ENCODE measurements at places on chromosomes 11 and 22.

DNA sequence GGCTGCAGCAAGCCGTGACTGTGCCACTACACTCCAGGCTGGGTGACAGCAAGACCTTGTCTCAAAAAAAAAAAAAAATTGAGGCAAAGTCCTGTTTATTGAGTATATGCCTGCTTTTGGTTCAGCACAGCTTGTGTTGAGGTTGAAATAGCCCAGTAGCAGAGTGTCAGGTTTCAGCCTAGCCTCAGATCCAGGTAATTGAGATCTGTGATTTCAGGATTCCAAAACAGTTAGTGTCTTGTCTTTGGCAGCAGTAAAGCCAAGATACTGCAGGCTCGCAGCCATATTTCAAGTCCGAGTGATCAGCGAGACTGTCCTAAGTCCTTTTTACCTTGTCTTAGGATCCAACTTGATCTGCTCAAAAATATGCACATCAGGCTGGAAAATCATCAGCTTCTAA, 27.0 kb downstream of the CUL5 start:
- peak; percentile 14 for DNase-seq

DNA sequence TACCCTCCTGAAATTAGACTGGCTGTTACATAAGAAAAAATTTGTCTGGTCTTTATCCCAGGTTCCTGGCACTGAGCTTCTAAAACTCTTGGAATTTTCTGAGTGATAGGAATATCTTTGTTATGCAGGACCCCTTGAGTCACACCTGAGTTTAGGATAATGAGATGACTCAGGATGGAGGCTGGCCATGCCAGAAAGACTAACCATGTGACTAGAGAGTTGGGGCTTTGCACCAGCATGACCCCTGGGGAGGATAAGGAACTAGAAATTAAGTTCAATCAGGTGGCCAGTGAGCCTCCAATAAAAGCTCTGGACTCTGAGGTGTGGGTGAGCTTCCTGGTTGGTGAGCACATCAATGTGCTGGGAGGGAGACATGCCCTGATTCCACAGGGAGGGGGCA, 88.1 kb downstream of the XRRA1 start:
- DNase-seq: no peak

GRCh38 chr11:3824714-3825472, 15.9 kb downstream of the RHOG start:
- peak; percentile 52 for DNase-seq

GRCh38 chr11:67504005-67504949, 886 bp downstream of the PITPNM1 start:
- DNase-seq: peak; percentile 38

DNA sequence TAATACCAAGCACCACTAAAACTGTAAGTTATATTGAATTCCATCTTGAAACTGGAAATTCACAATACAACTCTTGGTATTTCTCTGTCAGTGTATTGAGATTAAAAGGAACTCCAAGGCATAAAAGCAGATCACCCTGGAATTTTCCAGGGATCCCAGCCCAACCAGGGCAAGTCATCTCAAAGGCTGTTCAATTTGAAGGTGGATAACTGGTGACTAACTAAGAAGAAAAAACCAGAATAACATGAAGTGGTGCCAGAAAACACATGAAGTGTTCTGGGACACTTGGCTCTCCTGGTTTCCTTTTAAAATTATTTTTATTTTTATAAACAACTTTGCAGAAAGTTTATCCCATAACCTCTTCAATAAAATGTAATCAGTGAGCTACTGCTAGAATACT, 7.8 kb upstream of the BMAL1 start:
- DNase-seq: peak; percentile 48

DNA sequence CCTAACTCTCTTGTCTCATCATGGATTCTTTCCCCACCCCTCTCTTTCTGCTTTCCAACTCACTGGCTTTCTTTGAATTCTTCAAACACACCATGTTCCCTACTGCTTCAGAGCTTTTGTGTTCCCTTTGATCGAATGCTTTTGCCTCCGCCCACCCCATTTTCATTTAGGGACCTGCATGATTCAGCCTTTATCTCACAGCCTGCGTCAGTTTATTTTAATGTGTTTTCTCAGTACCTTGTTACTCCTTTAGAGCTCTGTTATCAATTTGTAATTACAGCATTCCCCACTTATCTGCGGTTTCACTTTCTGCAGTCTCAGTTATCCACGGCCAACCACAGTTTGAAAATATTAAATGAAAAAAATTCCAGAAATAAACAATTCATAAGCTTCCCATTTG, 451.3 kb downstream of the METTL15 start:
- peak; percentile 36 for DNase-seq

DNA sequence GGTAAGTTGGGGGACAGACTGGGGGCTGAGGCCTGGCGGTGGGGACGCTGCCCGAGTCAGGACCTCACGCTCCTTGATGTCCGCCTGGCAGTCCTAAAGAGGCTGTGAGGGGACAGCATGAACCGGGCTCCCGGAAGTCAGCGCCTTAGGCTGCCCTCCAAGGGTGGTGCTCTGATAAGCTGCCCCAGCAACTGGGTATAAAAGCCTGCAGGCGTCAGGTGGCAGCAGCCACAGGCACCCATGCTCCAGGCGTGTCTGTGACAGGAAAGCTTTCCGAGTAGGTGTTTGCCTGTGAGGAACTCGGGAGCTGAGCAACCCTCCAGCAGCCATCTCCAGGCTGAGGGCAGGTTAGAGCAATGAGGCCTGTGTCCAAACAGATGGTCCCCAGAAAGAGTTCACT, 53.0 kb downstream of the ST3GAL4 start:
- DNase-seq: no peak

- DNase-seq: no peak
Measured at GRCh38 chr11:60124802-60125432, 36.5 kb downstream of the MS4A2 start.

- peak; percentile 12 for DNase-seq
Measured at GRCh38 chr11:130465263-130465662, 16.8 kb downstream of the ADAMTS15 start.

- peak; percentile 22 for DNase-seq
Measured at GRCh38 chr11:37124384-37124783, 526.3 kb upstream of the RAG2 start.

GRCh38 chr11:65692367-65692766, 19.7 kb upstream of the KAT5 start:
- no peak for DNase-seq

GRCh38 chr11:20373568-20374209, 10.2 kb downstream of the HTATIP2 start:
- no peak for DNase-seq

GRCh38 chr11:65353900-65354264, 669 bp upstream of the TIGD3 start:
- DNase-seq: no peak

- no peak for DNase-seq
Measured at GRCh38 chr11:123798513-123799252, 7.5 kb downstream of the OR6M1 start.

GRCh38 chr11:61120099-61120705, 17.9 kb downstream of the CD5 start:
- DNase-seq: no peak

Data from fibroblast of skin of right biceps (primary cell).